ENCODE measurements at places on chromosomes 4 and X.

- DNase-seq = peak; percentile 19
These were observed 23.8 kb upstream of the ARHGAP10 start for GRCh38 chr4:147707892-147708672.

DNA sequence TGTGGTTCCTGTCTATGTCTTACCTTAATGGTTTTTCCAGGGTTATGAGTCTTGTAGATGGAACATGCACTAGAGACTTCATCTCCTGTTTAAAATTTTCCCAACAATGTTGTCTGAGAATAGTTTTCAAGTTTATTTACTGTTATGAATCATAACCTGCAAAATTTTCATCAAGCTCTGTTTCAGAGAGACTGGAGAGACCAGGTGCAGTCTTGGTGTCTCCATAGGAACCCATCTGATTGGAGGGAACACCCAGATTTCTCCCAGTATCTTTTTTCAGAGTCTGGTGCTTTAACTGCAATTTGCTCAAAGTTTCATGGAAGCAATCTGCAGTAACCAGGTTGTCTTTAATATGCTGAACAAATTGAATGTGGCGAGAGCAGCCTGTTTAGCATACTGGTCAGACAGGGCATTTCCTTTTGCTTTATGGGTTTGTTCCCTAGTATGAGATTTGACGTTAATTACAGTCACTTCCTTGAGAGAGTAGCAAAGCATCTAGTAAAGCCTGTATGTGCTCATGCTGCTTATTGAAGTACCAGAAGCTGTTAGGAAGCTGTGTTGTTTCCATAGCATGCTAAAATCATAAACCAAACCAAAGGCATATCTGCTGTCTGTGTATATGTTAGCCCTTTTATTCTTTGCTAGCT lies 18.8 kb upstream of the VSIG1 start:
- no peak for DNase-seq

- DNase-seq = no peak
These were observed 162.8 kb downstream of the PPP1R2C start for GRCh38 chrX:42615161-42615563.

GRCh38 chrX:37759351-37759750 lies 20.5 kb upstream of the CYBB start:
- no peak for DNase-seq

GRCh38 chrX:19647731-19648588 lies 132.7 kb upstream of the MAP3K15 start:
- DNase-seq = no peak

GRCh38 chrX:17737986-17738713 lies 857 bp downstream of the SCML1 start:
- DNase-seq = no peak

DNA sequence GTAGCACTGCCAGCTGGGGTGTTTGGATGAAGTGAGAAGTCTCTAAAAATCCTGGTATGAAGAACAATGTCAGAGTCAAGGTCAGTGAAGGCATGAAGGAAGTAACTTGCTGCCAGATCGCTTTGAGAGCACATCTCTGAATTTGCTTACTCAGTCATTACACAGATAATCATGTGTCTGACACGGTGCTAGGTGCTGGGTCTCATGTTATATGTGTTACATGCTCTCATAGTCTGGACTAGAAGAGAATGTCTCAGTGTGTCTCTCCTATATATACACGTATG lies 337.9 kb downstream of the ARHGAP10 start:
- no peak for DNase-seq

- DNase-seq = peak; percentile 18
These were observed 35.1 kb downstream of the FBXO8 start for GRCh38 chr4:174248407-174248806.

- DNase-seq = no peak
These were observed 17.5 kb downstream of the RFC1 start for GRCh38 chr4:39348371-39349315.

- DNase-seq = peak; percentile 8
These were observed 47.9 kb upstream of the RGN start for GRCh38 chrX:47030339-47030738.

DNA sequence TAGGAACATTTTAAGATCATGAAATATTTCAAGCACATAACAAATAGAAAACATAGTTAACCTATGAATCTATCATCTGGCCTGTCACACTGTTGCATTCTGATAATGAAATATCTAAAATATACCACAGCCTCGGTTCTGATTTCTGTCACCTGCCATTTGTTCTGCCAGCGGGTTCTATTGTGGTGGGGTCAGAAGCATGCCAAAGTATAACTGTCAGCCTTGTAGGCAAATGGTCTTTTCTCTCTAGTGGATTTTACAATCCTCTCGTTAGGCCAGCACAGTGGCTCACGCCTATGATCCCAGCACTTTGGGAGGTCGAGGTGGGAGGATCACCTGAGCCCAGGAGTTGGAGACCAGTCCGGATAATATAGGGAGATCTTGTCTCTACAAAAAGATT lies 47.9 kb downstream of the HTRA3 start:
- no peak for DNase-seq

- no peak for DNase-seq
These were observed 102.0 kb upstream of the PDE5A start for GRCh38 chr4:119730671-119730950.

DNA sequence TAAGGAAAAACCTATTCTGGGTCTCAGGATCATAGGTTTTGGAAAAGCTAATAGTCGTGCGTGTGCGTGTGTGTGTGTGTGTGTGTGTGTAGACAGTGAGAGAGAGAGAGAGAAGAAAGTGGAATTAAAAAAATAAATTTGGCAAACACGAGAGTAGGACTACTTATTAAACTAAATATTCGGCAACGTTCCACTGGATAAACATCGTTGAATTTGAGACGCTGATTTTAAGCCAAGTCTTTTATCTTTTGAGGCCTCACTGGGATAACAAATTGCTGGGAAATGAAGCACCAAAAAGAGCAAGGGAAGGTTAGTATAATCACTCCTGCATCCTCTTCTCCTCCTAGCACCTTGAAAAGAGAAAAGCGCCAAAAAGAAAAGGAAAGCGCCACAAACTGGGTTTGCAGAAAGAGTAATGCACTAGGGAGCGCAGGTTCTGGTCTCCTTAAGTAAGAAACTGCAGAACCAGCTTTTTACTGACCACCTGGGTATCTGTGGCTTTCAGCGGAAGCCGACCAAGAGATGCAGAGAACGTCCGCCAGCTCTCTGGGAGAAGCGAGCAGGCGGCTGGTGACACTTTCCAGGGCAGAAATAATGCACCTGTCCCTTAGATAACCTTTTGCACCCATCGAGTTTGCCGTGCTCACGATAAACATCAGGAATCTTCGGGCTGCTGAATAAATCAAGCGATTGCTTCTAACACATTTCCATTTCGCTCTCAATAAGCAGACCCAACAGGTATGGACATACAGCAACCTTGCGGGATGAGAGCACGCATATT lies 3.4 kb downstream of the ATOH1 start:
- no peak for DNase-seq

GRCh38 chrX:70445951-70446350 lies 1.3 kb downstream of the DLG3 start:
- DNase-seq = no peak

- DNase-seq = no peak
These were observed 5.6 kb downstream of the PDE5A start for GRCh38 chr4:119623025-119623424.

GRCh38 chrX:115284877-115285276 lies 4.6 kb upstream of the LUZP4 start:
- DNase-seq = no peak

DNA sequence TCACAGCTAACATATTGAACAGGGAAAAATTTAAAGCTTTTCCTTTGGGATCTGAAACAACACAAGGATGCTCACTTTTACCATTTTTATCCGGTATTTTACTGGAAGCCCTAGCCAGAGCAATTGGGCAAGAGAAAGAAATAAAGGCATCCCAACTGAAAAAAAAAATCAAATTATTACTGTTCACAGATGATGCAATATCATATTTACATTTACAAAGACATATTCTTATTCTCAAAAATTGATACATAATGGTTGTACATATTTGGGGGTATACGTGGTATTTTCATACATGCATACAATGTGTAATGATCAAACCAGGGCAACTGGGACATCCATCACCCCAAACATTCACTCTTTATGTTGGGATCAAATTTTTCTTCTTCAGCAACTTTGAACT lies 337.0 kb upstream of the SLC7A11 start:
- DNase-seq = no peak

GRCh38 chr4:35867057-35867456 lies 377.3 kb downstream of the ARAP2 start:
- no peak for DNase-seq

DNA sequence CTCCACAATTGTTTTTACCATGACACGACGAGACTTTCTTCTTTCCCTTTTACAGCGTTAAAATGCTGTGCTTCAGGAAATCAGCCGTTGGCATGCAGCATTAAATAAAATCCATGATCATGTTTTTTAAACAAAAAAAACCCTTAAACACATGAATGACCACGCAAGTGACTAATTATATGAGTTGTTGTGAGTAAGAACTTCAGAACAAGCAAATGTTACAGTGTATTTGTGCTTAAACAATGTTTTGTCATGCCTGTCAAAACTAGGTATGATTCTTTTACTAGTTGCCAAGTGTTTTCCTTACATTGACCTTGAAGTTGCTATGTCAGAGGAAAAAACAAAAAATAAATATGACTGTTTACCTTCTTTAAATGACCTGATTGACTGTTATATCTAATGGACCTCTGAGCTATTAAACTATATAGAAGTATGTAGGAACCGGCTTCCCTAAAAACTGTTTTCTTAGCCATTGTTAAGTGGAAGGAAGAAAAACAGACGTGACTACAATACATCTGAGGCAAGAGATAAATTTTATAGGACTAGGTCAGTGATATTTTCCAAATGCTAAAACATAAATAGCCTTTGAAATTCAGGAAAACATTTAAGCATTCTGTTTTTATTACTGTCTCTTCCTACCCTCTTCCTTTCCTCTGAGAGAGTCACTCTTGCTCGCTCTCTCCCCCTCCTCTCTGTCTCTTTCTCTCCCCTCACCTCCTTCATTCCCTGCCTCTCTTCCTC lies 197.1 kb downstream of the PALLD start:
- DNase-seq = no peak

DNA sequence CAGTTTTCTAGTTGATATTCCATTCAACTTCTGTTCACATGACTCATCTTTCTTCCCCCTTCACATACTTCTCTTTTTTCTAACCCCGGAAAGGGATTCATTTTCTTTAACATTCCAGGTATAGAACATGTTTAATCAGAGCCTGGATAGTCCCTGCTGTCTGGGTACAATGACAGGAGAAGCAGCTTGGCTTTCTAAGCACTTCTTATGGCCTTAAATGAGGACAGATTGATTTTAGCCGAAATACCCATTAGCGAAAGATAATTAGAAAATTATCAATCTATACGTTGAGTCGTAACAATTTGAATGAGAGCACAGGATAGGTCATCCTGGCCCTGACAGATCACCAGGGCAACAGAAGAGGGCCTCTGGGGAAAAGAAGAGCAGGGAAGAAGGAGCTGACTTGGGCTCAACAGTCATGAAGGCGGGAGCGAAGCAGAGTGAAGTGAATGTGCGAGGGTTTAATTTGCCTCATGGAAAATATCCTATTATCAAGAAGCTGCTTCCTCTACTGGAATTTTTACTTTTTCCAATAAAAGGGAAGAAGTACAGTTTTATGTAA lies 62.2 kb downstream of the PPP1R2C start:
- no peak for DNase-seq

GRCh38 chrX:72393836-72394517 lies 88.3 kb upstream of the CITED1 start:
- no peak for DNase-seq

GRCh38 chrX:67599532-67599931 lies 55.7 kb downstream of the AR start:
- DNase-seq = no peak

- no peak for DNase-seq
These were observed 89.4 kb upstream of the DKK2 start for GRCh38 chr4:107125496-107125895.

DNA sequence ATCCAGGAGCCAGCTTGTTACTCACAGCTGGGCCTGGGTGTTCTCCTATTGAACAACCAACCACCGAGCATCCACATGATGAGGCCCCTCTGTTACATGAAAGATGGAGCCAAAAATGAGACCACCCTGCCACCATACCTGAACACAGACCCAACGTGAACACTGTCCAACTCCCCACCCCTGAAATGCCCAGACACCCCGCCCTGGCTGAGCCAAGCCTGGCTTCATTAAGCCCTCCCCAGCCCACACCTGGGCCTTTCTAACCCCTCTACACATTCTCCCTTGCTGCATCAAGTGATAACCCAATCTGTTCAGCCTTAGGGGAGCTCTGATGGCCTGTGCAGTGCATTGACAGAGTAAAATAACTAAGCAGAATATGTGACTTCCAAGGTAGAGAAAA lies 80.7 kb downstream of the EVC start:
- DNase-seq = no peak

- no peak for DNase-seq
These were observed 296.9 kb downstream of the GRID2 start for GRCh38 chr4:92600638-92601037.

- no peak for DNase-seq
These were observed 3.1 kb upstream of the ANTXR2 start for GRCh38 chr4:80075995-80076675.

Data from NCI-H2029 treated with DMSO at 0.1 percent for 48 hours (cell line).